CD14-positive monocyte (primary cell): ENCODE measurements at places on chromosomes 4 and X.

GRCh38 chrX:140765043-140765784, 55.7 kb downstream of the LINC00632 start:
- no peak for DNase-seq

GRCh38 chrX:50617183-50617582, 146.6 kb upstream of the DGKK start:
- DNase-seq, result no peak

DNA sequence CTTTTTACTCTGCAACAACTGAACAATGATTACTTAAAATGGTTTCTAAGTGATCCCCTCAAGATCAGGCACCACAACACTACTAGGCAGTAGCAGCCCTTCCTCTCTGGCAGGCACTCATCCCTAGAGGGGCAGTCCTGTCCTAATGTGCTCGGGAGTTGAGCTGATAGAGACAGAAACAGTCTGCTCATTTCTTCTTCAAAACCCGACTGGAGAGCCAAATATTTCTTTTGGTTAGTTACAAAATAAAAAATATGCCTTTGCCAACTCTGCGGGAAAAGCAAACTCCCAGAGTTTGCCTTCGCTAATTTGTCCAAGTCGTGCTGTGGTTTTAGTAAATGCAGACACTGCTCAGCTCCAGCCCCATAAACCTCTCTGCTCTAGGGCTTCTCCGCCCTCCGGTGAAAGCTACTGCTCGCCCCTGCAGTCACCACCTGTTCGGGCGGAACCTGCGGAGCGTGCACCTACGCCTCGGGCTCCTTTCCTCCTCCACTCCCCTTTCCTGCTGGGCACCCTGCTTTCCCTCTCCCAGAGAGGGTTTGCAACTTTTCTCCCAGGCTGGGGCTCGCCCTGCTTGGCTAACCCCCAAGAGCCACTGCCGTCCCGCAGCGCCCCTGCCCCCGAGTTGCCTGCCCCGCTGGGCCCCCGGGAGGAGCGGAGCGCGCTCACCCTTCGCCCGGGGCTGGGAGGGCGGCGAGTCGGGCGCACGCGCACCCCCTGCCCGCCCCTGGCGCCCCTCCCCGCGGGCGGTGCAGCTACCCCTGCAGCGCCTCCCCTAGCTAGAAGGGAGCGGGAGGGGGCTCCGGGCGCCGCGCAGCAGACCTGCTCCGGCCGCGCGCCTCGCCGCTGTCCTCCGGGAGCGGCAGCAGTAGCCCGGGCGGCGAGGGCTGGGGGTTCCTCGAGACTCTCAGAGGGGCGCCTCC, at the start of gene NPNT:
TSS of gene NPNT (plus strand) at position 812 of the 923 bp plus-strand sequence. CDS start 182 bp downstream, outside the sequence.
- DNase-seq, result no peak

DNA sequence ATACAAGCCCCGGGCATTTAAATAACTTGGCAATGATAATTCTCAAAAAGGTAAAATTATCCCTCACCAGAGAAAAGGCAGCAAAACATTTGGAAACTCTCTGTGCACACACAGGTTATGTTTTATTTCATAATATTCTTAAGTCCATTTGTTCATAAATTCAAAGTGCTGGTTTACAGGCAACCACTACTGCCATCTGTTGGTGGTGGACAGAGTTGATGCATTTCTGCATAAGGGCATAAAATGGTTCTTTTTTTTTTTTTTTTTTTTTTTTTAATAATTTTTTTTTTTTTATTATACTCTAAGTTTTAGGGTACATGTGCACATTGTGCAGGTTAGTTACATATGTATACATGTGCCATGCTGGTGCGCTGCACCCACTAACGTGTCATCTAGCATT, 31.5 kb upstream of the IL21 start:
- no peak for DNase-seq

DNA sequence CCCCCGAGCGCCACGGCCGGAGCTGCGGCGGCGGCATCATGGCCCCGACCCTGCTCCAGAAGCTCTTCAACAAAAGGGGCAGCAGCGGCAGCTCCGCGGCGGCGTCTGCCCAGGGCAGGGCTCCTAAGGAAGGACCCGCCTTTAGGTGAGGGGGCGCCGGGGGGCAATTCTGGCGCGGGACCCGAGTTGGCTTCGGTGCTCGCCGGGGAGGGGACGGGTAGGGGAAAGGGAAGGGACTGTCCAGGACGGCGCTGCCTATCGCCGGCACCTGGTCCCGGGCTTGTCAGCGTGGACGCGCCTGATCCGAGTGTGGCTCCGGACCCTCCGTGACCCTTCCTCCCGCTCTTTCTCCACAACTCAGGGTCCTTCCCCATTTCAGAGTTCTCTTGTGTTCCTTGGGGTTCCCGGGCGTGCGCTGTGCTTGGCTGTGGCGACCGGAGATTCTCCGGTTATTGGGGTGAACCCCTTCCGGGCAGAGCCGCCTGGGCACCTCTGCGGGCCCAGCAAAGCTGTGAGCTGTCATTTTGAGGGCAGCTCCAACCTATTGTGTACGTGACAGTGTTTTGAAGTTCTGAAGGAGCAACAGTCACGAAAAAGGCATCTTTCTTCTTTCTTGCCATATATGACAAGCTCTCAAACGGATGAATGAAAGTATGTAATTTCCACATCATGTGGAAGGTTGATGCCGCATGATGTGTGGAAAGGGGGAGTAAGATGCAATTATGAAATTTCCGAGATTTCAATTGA, 522 bp downstream of the FNIP2 start:
- DNase-seq, result peak; percentile 56

GRCh38 chrX:32281853-32282252, 929.5 kb downstream of the DMD start:
- DNase-seq, result no peak

GRCh38 chrX:112536544-112536943, 143.2 kb downstream of the LHFPL1 start:
- DNase-seq, result no peak

DNA sequence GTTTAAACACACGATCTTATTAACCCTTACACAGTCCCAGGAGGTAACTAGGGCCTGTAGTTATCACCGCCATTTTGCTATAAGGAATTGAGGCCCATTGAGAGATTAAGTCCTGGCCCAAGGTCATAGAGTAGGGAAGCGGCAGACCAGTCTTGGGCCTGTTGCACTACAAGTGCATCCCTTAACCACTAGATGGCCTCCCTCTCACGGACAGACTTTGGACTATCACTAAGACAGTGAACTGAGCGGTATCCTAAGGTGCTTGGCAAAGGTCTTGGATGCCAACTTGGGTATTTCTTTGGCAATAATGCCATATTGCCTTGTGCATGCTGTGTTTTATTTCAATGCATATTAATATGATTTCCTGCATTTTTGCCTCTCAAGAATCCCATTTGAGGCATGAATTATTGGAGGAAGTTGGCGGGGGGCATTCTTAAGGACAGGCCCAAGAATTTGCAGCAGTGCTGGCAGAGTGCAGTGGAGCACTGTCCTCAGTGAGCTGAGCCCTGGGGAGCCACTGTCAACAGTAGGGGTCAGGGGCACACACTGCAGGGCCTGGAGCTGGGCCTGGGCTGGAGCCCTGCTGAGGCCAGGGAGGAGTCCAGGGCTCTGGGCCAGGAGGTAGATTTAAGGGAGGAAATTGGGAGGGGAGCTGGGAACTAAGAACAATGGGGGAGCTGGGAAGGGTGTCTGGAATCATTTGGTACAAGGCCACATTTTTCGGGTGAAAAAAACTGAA, 147.4 kb downstream of the SMIM20 start:
- DNase-seq, result peak; percentile 64

- DNase-seq, result peak; percentile 76
Observed at GRCh38 chrX:130091980-130092522, 18.2 kb downstream of the ELF4 start.

DNA sequence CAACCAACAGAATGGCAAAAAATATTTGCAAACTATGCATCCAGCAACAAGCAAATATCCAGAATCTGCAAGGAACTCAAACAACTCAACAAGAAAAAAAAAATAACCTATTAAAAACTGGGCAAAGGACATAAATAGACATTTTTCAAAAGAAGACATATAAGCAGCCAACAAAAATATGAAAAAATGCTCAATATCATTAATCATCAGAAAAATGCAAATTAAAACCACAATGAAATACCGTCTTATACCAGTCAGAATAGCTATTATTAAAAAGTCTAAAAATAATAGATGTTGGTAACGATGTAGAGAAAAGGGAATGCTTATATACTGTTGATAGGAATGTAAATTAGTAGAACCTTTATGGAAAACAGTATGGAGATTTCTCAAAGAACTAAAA, 53.4 kb downstream of the WDR19 start:
- DNase-seq, result no peak

DNA sequence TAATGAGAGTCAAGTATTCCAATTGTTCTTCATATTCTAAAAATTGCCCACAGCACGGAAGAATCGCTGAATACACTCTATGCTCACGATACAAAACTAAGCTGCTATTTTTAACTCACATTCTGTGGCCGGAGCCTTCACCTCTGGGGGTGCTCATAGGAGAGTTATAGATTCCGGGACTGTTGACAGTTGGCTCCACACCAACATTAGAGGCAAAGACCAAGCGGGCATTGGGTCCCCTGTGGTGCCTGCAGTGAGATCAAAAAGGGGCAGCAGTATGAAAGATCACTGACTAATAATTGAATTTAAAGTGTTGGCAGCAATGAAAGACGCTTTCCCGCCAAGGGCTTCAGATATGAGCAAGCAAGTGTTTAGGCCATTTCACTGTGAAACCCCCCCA, 146.0 kb downstream of the TMEM144 start:
- no peak for DNase-seq

GRCh38 chr4:147899512-147899911, 167.6 kb downstream of the ARHGAP10 start:
- no peak for DNase-seq

DNA sequence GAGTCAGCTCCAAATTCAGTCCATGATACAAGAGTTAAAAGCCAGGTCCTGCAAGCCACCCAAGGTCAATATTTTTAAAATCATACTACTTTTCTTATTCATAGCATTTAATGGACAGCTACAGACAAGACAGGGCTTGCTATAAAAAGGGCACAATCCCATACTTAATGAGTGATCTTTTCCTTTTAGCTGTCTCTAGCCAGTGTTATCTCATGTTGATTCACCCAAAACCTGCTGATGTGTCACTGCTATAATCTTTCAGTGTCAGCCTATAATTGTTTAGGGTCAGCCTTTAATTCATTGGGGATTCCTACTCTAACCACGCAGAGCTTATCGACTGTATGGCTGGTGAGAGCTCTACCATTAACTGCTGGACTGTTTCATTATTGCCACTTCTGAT, 51.2 kb upstream of the HCCS start:
- DNase-seq, result no peak

GRCh38 chrX:22795671-22796070, 204.1 kb upstream of the DDX53 start:
- no peak for DNase-seq

DNA sequence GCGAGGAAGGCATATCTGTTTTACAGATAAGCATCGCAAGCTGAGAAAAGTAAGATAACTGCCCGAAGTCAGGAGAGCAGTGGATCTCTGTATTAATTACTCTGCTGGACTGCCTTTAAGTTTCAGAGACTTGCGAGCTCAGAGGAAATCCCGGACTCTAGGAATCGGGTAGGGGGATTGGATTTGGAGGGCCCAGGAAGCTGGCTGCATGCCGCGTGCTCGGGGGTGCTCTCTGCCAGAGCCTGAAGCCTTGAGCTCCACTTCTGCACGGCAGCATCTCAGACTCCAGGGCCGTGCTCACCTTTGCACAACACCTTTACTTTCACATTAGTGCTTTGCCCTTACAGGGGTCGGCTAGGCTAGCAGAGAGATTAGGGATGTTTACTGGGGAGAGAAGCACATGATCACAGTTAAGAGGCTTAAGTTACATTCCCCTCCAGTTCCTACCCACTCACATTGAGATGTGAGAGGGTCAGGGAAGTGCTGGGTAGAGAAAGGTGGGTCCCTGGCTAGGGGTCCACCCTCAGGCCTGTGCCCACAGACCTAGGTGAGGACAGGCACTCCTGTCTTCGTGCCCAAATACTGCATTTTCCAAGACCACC, 57.0 kb downstream of the TRIML1 start:
- no peak for DNase-seq

GRCh38 chr4:100062921-100063320, 112.8 kb upstream of the H2AZ1 start:
- DNase-seq, result no peak

GRCh38 chr4:6258741-6259140, 10.9 kb upstream of the WFS1 start:
- DNase-seq, result no peak

GRCh38 chrX:13661735-13662288, 8.9 kb downstream of the TCEANC start:
- no peak for DNase-seq

DNA sequence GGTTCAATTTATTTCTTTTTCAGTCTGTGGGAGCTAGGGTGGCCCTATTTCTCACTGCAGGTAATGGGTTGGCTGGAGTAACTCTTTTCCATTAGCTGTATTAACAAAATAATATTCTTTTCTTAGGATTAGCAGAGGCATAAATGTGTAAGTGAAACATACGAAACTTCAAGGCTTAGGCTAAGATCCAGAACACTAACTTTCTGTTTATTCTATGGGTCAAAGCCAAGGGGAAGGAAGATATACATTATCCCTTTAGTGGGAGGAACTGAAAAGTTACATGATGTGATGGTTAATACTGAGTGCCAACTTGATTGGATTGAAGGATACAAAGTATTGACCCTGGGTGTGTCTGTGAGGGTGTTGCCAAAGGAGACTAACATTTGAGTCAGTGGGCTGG, 66.4 kb downstream of the DCAF8L2 start:
- no peak for DNase-seq

DNA sequence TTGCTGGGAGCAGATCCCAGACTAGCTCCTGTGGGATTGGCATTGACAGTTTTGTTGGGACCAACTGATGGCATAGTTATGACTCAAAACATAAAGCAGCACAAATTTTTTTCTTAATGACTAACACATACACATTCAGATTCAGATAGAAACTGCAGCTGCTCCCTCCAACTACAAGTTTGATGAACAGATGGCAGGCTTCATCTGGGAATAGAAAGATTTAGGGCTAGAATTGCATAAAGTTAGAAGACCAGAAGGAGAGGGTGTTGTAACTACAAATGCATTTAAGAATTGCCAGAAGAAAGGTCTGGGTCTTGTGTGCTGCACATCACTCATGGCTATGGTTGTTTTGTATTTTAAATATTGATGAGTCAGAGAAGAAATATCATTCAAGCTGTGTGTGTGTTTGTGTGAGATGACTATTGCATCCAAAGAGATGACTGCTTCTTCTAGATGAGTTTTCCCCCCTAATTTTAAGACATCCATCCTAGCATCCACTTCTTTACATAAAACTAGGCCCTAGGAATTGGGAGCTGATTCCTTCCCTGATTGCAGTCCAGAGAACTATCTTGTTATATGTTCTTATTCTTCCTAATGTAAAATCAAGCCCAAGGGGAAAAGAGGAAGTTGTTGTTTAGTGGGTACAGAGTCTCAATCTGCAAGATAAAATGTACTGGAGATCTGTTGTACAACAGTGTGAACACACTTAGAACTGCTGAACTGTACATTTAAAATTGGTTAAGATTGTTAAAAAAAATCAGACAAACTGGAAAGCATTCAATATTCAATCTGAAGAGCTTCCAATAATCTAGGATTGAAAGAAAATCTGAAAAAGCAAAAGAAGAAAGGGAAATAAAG, 175.1 kb downstream of the PARM1 start:
- no peak for DNase-seq
